ENCODE measurements at places on chromosomes 5 and 9. TPM values are rescaled to one million over a fixed set of nuclear protein-coding genes. Genes with fewer than 3 reads are reported as not detected.
A peak's percentile ranks its signal among the peaks of the same experiment; 100 is the strongest.

DNA sequence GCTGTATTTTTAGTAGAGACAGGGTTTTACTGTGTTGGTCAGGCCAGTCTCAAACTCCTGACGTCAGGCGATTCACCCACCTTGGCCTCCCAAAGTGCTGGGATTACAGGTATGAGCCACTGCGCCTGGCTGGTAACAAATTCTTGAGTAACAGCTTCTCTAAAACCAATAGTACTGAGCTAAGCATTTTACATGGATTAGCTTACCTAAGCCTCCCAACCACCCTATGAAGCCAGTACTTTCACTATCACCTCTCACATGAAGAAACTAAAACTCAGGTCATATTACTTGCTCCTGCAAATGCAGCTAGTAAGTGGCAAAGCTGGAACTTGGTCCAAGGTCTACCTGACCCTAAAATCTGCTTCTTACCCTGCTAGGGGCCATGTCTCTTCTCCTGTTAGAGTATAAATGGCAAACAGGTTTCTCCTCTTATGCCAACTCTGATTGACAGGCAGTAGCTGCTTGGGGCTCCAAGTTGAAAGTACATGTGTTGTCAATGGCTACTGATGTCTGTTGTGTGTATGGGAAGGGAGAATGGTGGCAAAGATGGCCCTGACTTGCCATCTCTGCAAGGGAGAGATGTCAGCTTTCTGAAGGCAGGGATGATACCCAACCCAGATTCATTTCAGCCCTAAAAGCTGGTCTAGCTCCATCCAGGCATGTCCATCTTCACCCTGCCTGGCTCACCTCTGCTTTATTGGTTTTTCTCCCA lies 4.0 kb downstream of the PHF19 start:
- no peak overlapping the region for H3K4me3 ChIP-seq
- H3K27me3 ChIP-seq, result no peaks in the 10 kb centered on the region
- peaks cover 41% of the 10 kb centered on the region for H3K4me1 ChIP-seq
- H3K36me3 ChIP-seq, result peaks cover 82% of the 10 kb centered on the region
- no peak overlapping the region for H3K27ac ChIP-seq
- no peak for DNase-seq

Gene GLRA1
- not detected for total RNA-seq

DNA sequence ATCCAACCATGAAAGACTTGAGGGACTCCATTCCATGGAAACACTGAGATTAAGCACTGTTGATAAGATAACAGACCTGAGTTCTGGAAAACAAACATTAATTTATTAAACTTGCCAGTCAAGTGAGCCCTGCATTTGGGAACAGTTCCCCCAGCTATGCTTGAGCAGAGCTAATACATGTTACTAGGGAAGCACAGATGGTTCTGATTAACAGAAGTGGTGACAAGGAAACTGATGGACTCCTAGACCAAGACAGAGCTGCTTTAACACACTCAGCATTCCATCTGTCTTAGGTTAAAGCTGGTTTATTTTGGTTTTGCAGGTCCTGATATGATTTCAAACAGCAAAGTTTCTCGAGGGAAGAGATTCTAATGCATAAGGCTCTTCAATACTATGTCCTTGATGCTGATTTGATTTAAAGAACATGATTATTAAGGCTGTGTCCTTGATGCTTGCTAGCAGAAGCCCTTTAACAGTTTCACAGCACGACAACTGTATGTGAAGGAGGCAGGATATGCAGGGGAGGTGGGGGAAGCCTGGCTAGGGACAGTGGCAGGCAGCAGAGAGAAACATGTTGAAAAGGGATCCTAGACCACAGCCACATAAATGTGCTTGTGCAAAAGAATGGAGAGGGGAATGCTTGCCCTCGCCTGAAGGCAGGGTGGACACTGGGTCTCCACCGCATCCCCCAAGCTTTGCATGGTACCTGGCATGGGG lies 66.2 kb downstream of the ACTBL2 start:
- H3K27me3 ChIP-seq, result no peaks in the 10 kb centered on the region
- H3K36me3 ChIP-seq, result no peaks in the 10 kb centered on the region
- no peak overlapping the region for H3K27ac ChIP-seq
- H3K4me1 ChIP-seq, result peaks cover 7% of the 10 kb centered on the region
- DNase-seq, result peak; percentile 34

Gene PCDHGA11
- 0.22 TPM for total RNA-seq

Gene DYNC2I2
- total RNA-seq, result 85.3 TPM

All from SJSA1 (cell line).